ENCODE measurements at places on chromosomes 13 and 19. TPM values are rescaled to one million over a fixed set of nuclear protein-coding genes. Genes with fewer than 3 reads are reported as not detected.

Gene LILRB2
- not detected for total RNA-seq

Gene ZNF552
- 3.1 TPM for total RNA-seq

Gene NAT14
- total RNA-seq, result 18.8 TPM

Gene SLC15A1
- 0.72 TPM for total RNA-seq

Gene BICRA
- 8.4 TPM for total RNA-seq

Gene CYP2F1
- total RNA-seq, result not detected

- peak; percentile 18 for DNase-seq
Measured at GRCh38 chr13:51746802-51747201, 57.2 kb downstream of the DHRS12 start.

- DNase-seq, result no peak
Measured at GRCh38 chr13:23392313-23392712, 41.2 kb downstream of the SACS start.

DNA sequence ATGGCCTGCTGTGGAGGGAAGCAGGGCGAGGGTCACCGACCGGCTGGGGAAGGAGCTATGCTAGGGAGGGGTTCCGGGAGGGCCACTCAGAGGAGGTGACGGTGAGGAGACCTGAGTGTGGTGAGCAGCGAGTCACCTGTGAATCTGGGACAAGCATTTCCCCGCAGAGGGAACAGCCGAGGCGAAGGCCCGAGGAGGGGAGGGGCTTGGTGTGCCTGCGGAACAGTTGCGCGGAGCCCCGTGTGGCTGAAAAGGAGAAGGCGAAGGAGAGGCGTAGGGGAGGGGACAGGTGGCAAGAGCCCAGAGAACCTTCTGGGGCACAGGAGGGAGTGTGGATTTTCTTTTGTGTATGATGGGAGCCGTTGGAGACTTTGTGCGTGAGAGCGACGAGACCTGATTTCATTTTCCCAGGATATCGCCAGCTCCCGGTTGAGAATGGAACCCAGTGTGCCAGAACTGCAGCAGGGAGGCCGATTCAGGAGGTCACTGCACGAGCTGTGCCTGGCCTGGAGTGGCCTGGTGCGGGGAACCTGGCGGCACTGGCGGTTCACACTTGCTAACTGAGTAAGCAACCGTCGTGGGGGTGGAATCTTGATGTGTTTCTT is 117.7 kb upstream of the ZNF507 start:
- DNase-seq, result no peak

- DNase-seq, result peak; percentile 99
Measured at GRCh38 chr13:110396913-110397381, 89.9 kb downstream of the COL4A2 start.

GRCh38 chr13:71214357-71214756 is 652.6 kb downstream of the DACH1 start:
- DNase-seq, result no peak

DNA sequence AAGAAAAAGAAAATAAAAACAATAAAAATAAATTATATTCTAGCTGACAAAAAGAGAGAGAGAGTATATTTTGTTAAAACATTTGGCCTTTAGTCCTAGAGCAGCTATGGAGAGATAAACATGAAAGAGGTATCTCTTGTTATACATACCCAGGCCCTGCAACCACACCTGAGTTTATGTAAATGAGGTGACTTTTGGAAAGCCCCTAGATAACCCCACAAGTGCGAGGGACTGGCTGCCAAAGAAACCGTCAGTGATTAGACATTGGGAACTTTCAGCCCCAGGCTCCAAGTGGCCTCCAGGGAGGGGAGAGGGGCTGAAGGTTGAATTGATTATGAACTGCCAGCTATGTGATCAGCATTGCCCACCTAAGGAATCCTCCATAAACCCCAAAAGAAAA is 2.1 kb upstream of the NLRP7 start:
- no peak for DNase-seq

DNA sequence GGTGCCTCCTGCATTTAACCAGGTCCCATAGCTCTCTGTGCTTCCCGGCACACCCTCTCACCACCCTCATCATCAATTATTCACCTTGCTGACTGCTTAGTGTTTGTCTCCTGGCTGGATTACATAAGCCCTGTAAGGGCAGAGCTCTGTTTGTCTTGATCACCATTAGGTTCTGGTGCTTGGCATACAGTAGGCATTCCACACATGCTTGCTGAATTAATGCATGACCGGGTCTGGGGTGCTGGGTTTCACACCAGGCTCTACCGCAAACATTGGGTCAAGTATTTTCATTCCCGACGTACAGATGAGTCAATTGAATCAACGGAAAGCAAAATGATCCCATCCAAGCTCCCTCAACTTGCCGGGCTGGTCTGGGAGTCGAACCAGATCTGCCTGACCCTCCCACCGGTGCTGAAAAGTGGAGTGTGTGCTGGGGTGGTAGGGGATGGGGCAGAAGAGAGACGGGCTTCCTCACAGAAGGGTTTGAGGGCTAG is 28.5 kb downstream of the VAV1 start:
- no peak for DNase-seq

DNA sequence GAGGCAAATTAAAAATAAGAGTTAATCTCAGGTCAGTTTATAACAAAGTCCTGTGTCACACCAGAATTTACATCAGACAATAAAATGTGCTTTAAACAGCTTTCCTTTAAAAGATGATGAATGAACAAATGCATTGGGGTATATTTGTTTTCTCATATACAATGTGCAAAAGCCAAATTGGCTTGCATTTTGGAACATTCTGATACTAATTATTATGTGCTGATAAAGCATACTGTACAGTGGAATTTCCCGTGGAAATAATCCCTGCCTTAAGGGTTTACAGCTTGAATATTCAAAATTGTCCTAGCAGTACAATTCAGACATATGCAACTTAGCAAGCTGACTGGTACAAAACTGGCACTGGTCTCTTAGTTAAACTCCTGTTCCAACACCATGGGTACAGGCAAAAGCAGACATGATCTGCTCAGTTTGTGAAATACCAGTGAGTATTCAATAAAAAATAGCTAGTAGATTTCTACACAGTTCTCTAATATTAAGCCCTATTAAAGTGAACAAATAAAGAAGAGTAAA is 373.4 kb downstream of the SLITRK1 start:
- DNase-seq, result no peak

DNA sequence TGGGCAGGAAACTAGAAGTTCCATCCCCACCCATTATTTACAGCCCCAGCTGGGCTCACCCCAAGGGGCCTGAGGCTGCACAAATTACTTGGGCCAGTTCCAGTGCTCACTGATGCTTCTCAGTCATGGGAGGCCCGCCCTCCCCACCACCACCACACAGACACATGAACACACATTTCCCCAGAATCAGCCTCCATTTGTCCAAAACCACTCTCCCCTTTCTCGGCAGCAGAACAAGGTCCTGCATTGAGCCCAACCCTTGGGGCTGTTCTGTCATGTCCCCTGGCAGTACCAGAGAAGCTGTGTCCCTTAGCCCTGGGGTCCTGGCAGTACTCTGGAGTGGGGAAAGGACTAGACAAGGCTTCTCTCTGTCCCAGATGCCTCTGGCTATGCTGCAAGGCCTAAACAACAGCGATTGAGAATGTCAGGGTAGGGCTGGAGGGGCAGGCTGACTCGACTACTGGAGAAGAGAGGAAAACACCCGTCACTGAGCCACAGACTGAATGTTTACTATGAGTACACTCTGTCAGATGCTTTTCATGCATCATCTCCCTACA is 21.8 kb downstream of the SAMD4B start:
- no peak for DNase-seq

DNA sequence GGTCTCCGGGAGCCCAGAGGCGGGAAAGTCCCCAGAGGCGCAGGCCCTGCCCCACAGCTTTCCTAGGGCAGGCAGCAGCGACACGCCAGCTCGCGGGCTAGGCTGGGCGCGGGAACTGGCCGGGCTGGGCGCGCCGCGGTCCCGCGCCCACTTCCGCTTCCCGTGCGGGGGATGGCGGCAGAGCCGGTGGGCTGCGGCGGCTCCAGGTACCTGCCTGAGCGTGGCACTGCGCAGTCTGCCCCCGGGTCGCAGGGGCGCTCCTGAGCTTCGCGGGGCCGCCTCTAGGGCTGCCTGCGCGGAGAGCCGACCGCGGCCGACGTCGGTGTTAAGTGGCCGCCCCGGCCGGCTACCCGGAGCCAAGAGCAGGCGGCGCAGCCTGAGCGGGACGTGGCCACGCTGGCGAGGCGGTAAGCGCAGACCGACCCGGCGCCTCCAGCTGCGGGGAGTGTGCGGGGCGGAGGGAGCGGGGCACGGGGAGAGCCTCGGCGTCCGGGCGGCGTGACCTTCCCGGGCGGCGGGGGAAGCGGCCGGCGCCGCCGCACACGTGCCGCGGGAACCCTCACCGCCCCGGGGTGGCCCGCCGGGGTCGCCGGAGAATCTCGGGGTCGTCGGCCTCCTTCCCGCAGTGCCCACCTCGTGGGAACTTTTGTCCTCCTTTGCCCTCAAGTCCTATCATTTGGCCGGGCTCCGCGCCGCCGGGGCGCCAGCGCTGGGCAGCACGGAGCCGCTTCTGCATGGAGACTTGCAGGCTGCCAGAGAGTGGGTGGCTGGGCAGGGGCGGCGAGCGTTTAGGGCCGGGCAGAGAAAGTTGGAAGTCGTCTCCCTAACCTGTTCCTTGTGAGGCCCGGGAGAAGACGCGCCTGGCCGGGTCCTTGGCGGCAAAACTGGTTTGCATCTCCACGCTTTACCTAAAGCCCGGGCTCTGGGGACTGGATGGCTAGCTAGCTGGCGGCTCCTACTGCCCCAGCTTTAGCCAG is 31.4 kb upstream of the MPHOSPH8 start:
- DNase-seq, result peak; percentile 31

GRCh38 chr19:53555352-53555751 is 17.4 kb downstream of the ZNF331 start:
- no peak for DNase-seq

GRCh38 chr13:43797869-43798268 is 11.1 kb upstream of the ENOX1 start:
- DNase-seq, result no peak

GRCh38 chr19:17001603-17002183 is 24.9 kb downstream of the CPAMD8 start:
- DNase-seq, result no peak

DNA sequence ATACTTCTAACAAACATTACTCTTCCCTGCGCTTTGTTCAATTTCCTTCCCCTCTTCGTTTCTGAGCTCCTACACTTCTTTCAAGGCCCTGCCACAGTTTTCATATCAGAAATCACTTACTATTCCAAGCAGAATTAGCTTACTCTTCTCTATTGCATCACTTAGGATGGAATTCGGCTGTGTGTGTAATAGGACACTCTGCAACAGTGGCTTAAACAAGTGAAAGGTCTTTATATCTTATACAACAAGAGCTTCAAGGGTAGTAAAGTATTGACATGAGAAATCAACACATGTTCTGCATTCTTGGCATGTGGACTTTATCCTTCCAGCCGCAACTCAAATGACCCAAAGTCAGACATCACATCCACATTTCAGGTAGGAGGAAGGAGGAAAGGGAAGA is 279.6 kb downstream of the PCDH20 start:
- DNase-seq, result peak; percentile 26

DNA sequence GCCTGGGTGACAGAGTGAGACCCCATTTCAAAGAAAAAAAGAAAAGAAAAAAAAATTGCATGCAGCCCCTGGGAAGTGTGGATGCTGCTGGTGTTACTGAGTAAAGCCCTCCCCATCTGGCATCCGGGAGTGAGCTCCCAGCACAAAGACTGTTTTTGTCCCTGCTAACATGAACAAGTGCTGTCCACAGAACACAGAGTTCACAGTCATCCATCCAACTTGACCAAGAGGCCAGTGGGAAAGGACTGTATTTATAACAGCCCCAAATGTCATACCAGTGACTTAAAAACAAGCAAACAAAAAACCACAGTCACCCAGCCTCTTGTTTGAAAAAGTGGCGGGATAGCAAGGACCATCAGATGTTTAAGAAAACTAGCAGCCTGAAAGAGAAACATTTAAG is 10.8 kb downstream of the FBXO17 start:
- DNase-seq, result no peak

DNA sequence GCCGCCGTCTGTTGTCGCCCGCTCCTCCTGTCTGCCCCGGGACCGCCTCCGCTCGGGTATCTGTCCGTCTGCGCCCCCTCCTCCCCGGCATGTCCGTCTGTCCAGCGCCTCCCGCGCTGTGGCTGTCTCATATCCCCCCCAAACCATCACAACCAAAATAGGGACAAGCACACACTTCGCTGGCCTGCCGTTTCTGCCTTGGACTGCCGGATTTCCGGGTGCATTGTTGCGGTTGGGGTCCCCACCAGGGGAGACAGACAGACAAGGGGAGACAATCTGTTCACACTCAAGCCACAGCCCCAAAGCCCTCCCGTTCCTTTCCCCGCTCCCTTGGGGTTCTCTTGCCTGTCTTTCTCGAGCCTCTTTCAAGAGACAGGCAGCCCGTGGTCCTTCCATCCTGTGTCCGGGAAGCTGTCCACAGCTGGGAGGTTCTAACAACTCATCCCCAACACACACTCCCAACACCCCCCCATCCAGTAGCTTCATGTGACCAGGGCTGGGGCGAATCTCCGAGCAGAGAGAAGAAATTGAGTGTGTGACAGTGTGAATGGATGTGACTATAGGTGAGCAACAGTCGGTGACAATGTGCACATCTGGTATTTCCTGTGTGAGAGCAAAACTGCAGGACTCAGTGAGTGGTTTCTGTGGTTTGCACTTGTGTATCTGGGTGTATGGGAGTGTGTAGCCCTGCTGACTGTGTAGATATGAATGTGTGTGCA is 16.5 kb upstream of the FOSB start:
- DNase-seq, result peak; percentile 70

DNA sequence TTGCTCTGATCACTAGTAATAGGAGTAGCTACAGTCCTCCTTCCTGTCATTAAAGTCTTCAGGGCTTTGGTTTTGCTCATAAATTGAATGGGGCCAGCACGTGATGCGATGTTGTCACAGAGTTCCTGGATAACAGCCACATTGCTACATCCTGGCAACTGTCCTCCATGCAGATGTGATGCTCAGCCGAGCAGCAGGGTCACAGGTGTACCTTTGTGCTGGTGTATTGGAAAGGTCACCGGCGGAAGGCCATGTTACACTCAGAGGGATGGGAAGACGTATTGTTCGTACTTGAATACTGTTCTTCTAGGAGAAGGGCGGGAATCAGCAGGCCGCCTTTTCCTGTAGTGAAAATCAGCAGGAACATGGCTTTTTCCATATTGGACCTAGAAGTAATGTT is 713.8 kb upstream of the GPC6 start:
- DNase-seq, result no peak

DNA sequence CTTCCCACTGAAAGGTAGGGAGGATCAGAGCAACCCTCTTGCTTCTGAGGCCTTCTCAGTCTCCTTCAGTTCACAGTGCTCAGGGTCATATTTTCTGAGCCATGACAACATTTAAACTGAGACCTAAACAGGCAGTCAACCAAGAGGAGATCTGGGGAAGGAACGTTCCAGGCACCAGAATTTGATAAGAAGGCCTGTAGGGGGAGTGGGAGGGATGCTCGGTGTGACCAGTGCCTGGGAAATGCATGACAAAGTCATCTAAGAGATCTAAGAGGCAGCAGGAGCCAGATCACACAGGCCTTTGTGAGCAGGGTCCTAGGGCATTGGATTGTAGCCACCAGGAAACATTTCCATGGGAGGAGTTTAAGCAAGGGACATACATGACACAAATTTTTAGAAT is 71.6 kb downstream of the SHISA2 start:
- no peak for DNase-seq

- DNase-seq, result no peak
Measured at GRCh38 chr13:25069911-25070310, 26.0 kb upstream of the PABPC3 start.

GRCh38 chr13:79079351-79079839 is 326.7 kb downstream of the RBM26 start:
- DNase-seq, result no peak

GRCh38 chr13:111383591-111384440 is 63.4 kb downstream of the TEX29 start:
- DNase-seq, result no peak
